Brain pericyte (primary cell): ENCODE measurements at places on chromosomes 7 and 10.

DNA sequence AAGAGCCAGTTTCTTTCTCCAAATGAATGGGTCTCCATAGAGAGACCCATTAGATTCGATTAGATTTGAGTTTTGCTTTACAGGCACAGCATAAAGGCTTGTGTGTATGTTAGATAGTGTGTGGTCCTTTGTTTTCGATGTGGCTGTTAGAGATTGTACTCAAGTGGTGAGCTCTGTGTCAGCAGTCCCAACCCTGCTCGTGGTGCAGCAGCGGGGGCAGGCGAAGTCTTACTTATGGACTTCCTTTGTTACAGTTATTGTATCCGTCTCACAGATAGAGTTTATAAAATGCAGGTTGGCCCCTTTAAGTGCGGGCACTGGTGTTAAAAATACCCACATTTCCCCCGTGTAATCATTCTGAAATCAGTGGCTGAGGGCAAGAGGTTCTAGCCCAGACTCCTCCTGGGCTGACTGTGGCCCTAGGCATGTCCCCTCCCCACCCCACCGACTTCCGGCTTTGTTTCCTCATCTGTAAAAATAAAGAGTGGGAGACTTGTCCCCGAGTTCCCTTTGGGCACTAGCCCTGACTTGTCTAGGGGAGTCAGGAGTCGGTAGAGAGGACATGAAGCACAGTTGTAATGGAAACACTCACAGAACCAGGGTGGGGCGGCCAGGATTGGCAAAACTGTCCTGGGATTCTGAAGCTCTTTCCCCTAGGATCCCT, 28.6 kb downstream of the MTURN start:
- no peak for DNase-seq

DNA sequence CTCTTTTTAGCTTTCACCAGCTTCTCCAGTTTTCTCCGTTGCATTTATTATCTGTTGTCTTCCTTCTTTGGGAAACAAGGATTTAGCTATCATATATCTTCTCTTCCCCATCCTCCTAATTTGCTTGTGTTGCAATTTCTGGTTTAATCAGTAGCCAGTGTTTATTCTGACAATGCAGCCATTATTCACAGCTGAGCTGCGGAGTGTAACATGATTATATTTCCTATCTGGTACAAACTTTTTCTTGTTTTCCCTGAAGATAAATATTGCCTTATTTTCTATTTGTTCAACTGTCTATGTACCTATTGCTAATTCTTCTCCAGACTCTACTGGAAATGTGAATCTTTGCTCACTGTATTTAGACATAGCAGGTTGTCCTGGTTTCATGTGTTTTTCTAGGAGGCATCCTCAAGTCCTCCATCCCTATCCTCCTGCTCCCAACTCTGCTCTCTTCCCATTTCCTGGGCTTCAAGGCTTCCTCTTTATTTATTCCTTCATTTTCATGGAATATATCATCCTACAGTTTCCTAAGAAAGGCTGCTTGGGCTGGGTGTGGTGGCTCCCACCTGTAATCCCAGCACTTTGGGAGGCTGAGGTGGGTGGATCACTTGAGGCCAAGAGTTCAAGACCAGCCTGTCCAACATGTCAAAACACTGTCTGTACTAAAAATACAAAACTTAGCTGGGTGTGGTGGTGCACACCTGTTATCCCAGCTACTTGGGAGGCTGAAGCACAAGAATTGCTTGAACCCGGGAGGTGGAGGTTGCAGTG, 72.4 kb upstream of the KDM7A start:
- no peak for DNase-seq

- DNase-seq: no peak
Measured at GRCh38 chr10:69787681-69788080, 14.0 kb upstream of the COL13A1 start.

DNA sequence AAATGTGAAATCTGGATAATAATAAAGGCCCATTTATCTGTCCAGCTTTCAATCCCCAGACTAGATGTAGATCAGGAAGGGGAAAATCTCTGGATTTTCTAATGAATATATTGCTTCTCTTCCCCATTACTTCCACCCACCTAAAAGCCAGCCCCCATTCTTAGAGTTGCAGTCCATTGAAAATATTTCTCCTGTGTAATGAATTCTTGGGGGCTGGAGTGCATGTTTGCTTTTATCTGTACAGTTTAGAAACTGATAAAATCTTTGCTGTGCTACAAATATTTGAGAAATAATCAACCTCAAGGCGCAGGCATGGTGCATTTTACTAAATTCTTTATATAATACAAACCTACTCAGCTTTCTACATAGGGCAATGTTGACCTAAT, 180.8 kb downstream of the ARID5B start:
- no peak for DNase-seq

- no peak for DNase-seq
Measured at GRCh38 chr10:86732771-86733170, 23.6 kb upstream of the BMPR1A start.

GRCh38 chr10:104247513-104248146, 7.1 kb upstream of the GSTO1 start:
- no peak for DNase-seq

DNA sequence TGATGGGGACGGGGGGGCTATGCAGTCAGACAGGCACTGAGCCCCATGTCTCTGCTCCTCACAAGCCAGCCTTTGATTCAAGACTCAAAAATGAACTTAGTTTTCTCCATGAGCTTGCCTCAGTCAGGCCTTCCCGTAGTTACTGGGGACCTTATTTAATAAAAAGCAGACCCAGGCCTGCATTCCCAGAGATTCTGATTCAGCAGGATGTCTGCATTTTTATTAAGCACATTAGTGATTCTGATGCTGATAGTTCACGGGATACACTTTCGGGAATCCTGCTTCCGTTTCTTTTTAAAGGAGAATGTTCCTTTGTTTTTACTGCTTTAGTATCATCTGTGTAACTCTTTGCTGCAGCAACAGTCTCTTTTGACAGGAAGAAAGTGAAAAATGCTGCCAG, 28.3 kb upstream of the PLPP4 start:
- no peak for DNase-seq

- DNase-seq: no peak
Measured at GRCh38 chr7:75623390-75624133, 115.2 kb downstream of the HIP1 start.

DNA sequence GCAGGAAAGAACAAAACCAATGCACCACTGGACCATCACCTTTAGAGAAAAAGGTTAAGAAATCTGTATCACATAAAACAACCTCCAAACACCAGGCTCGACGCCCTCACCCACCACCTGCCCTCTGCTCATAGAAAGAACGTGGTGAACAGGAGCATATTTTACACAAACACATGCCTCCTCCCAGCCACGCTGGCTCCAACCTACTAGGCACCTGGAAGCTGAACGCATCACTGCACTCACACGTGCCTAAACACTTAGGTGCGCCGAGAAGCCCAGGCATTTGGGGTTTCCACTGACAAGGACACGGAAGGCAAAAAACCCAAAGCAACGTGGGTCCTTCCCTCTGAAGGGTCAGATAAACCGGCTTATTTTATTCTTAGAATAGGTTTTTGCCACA, 56.0 kb downstream of the PTPRN2 start:
- DNase-seq: no peak

DNA sequence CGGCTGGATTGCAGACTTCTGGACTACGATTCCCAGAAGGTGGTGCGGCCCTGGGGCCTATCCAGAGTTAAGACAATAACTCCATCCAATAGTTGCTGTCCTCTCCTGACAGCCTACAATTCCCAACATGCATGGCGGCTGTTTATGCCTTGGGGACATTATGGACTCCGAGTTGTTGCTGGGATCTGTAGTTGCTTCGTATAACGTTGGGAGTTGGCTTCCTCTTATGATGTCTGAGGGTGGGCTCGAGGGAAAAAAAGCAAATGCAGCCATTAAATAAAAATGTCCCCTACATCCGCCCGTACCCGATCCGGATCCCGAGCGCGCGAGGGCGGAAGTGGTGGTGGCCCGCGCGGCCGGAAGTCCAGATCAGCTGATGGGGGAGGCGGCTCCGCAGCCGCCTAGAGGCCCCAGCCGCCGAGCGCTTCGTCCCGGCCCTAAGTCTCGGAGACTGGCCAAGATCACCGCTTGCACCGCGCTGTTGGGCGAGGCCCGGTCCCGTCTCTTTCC, at the start of gene ZSWIM8:
Gene ZSWIM8, plus strand, starts transcription at position 396 of the 510 bp plus-strand sequence. CDS start 273 bp downstream, outside the sequence.
- peak; percentile 97 for DNase-seq

GRCh38 chr10:784403-785088, 95.1 kb upstream of the DIP2C start:
- peak; percentile 30 for DNase-seq

- no peak for DNase-seq
Measured at GRCh38 chr10:22649994-22650393, 64.4 kb downstream of the PIP4K2A start.

GRCh38 chr10:63573068-63573697, 52.0 kb downstream of the REEP3 start:
- peak; percentile 78 for DNase-seq

GRCh38 chr10:3122486-3123205, 49.9 kb downstream of the PITRM1 start:
- DNase-seq: no peak

- no peak for DNase-seq
Measured at GRCh38 chr7:158631574-158632195, 44.1 kb upstream of the PTPRN2 start.

DNA sequence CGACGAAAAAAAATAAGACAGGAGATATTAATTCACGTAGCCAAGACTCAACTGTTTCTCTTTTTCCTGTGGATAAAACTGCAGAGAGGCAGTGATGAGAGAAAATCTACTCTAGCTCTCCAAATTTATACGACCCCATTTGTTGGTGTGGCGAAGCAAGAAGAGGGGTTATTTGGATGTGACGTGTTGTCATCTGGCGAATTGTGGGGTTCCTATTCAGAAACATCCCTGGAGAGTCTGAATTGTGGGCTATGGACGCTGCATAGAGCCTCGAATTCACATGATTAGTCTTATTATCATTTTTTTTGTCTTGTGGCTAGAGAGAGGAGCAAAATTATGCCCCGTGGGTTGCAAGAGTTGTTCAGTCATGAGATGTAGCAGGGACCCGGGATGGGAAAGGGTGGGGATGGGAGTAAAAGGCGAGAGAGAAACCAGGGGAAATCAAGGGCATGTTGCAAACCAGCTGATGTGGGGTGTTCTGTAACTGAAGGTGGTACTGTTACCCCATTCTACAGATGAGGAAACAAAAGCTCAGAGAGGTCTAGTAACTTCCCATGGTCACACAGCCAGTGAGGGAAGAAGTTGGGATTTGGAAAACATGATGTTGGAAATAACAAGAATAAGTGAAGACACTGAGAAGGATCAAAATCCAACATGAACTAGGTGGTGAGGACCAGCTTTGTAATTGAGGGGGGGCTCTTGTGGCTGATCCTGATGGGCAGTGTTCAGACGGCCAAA, 69.2 kb upstream of the SFMBT2 start:
- no peak for DNase-seq

- no peak for DNase-seq
Measured at GRCh38 chr10:101566333-101567164, 21.5 kb downstream of the POLL start.

GRCh38 chr7:44148166-44148565, 7.0 kb upstream of the MYL7 start:
- DNase-seq: no peak

- no peak for DNase-seq
Measured at GRCh38 chr10:36042135-36042534, 400.0 kb upstream of the FZD8 start.

GRCh38 chr7:29795696-29796580, 10.4 kb upstream of the WIPF3 start:
- no peak for DNase-seq

- DNase-seq: no peak
Measured at GRCh38 chr10:118816471-118817168, 61.9 kb upstream of the CACUL1 start.

- DNase-seq: no peak
Measured at GRCh38 chr10:86180861-86181260, 185.7 kb downstream of the GRID1 start.

GRCh38 chr7:116938678-116939077, 14.6 kb upstream of the ST7 start:
- no peak for DNase-seq

- no peak for DNase-seq
Measured at GRCh38 chr7:148761499-148762278, 63.0 kb downstream of the CUL1 start.

- no peak for DNase-seq
Measured at GRCh38 chr7:27771111-27771510, 31.1 kb downstream of the TAX1BP1 start.

GRCh38 chr7:22288202-22288601, 68.8 kb downstream of the RAPGEF5 start:
- DNase-seq: no peak

DNA sequence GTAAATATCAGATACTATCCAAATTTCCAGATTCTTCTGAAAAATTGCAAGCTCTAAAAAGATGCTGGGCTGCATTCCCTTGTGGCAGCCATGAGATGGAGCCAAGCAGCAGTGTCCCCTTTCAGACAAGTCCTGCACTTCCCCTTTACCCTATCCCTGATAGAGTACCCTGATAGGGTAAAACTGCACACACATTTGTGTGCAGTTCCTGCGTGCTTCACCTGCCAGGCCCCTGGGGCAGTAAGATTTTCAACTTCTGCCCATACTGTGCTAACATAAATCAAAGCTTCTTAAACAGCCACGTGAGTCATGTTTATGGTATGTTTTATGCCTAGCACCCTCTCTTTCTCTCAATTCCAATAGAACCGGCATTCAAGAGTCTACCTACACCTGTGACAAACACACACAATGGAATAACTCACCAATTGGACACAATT, 52.2 kb downstream of the IFIT5 start:
- no peak for DNase-seq

DNA sequence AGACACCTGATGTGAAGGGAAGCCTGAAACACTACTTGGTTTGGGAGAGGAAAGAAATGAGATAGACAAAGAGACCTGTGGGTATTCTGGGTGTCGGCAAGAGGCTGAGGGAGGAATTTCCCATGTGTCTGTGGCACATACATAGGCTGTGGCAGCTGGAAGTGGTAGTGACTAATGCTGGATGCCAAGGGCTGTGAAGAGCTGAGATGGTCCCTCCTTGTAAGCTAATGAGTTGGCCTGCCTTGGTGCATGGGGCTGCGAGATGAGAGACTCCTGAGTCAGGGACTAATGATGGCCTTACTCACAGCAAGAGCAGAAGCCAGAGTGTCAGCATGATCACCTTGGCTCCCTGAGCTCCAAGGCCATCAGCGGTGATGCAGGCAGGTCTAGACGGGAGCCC, 119.0 kb upstream of the EEPD1 start:
- DNase-seq: no peak

- DNase-seq: no peak
Measured at GRCh38 chr10:103885617-103886016, 30.2 kb upstream of the SH3PXD2A start.

DNA sequence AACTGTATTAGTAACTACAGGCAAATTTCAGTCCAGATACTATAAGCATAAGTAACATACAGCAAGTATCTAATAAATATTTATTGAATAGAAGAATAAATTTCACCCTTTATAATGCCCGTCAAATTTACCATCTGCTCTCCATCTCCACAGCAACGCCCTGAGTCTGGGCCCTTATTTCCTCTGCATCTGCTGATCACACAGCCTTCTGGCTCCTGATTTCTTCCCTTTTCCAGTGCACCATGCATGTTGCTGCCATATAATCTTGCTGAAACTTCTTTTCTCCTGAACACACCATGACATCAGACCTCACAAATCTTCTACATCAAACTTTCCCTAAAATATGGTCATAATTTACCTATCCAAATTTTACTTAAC, 15.4 kb downstream of the HYCC1 start:
- DNase-seq: no peak

- DNase-seq: no peak
Measured at GRCh38 chr10:60377042-60377352, 12.7 kb downstream of the ANK3 start.
